ENCODE measurements at places on chromosomes 2 and 18. TPM values are rescaled to one million over a fixed set of nuclear protein-coding genes. Genes with fewer than 3 reads are reported as not detected.
A peak's percentile ranks its signal among the peaks of the same experiment; 100 is the strongest.

- H3K4me3 ChIP-seq: no peak overlapping the region
- DNase-seq: no peak
- H3K36me3 ChIP-seq: no peaks in the 10 kb centered on the region
- no peak overlapping the region for H3K27ac ChIP-seq
Observed at GRCh38 chr2:83103613-83104012, 1355.5 kb downstream of the SUCLG1 start.

DNA sequence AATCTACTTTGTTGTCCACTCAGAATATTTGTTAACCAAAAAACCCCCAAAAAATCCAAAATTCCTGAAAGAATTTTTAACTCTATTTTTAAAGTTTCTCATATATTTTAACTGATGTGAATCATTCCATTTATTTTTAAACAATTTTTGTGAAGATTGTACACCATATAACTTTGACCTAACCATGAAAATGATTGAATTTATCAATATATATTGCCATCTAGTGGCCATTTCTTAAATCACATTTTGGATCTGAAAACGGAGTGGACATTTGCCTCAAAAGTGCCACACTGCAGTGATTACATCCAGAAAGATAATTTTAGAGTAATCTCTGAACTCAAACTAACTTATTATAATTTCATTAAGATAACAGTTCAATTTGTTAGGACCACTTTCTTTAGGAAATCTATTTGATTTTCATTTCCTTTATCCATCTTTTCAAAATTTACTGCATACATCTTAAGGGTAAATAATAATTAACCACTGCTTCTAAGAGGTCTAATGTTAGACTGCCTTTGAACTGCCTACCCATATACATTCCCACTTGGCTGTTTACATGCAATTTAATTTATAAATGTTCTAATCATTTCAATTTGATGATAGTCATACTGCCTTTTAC, 71.1 kb downstream of the DSC3 start:
- DNase-seq: no peak
- H3K36me3 ChIP-seq: no peaks in the 10 kb centered on the region
- H3K4me3 ChIP-seq: no peak overlapping the region
- H3K27me3 ChIP-seq: no peaks in the 10 kb centered on the region
- no peaks in the 10 kb centered on the region for H3K4me1 ChIP-seq

- H3K36me3 ChIP-seq: no peaks in the 10 kb centered on the region
- no peak for DNase-seq
- H3K4me3 ChIP-seq: no peak overlapping the region
- no peaks in the 10 kb centered on the region for H3K27me3 ChIP-seq
Observed at GRCh38 chr2:58562276-58562675, 321.2 kb upstream of the FANCL start.

- H3K27me3 ChIP-seq: no peaks in the 10 kb centered on the region
- H3K4me3 ChIP-seq: no peak overlapping the region
- no peak for DNase-seq
- no peak overlapping the region for H3K27ac ChIP-seq
Observed at GRCh38 chr2:223760838-223761502, 76.4 kb downstream of the AP1S3 start.

- no peaks in the 10 kb centered on the region for H3K4me1 ChIP-seq
- no peaks in the 10 kb centered on the region for H3K27me3 ChIP-seq
- no peaks in the 10 kb centered on the region for H3K36me3 ChIP-seq
- no peak for DNase-seq
- H3K27ac ChIP-seq: no peak overlapping the region
Observed at GRCh38 chr2:207845202-207845864, 75.6 kb upstream of the FZD5 start.

- no peak overlapping the region for H3K27ac ChIP-seq
- no peak for DNase-seq
- no peaks in the 10 kb centered on the region for H3K27me3 ChIP-seq
- no peak overlapping the region for H3K4me3 ChIP-seq
- no peaks in the 10 kb centered on the region for H3K36me3 ChIP-seq
Observed at GRCh38 chr2:2762913-2763312, 431.8 kb upstream of the MYT1L start.

DNA sequence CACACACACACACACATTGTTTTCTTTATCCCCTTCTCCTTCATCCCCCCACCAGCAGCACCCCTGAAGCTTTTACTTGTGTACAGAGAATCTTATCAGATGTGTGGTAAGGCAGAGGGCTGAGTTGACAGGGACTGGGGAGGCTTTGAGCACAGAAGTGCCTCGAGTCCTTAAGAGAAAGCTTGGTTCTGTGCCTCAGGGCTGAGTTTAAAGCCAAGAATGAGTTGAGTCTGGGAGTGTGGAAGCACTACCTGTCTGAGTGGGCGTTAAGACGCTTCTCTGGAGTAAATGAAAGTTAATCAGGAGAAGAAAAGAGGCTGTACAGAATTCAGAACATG, 2.7 kb downstream of the ID2 start:
- peak overlapping the region; percentile 84 for H3K27ac ChIP-seq
- no peaks in the 10 kb centered on the region for H3K36me3 ChIP-seq
- no peaks in the 10 kb centered on the region for H3K4me1 ChIP-seq
- H3K27me3 ChIP-seq: no peaks in the 10 kb centered on the region

DNA sequence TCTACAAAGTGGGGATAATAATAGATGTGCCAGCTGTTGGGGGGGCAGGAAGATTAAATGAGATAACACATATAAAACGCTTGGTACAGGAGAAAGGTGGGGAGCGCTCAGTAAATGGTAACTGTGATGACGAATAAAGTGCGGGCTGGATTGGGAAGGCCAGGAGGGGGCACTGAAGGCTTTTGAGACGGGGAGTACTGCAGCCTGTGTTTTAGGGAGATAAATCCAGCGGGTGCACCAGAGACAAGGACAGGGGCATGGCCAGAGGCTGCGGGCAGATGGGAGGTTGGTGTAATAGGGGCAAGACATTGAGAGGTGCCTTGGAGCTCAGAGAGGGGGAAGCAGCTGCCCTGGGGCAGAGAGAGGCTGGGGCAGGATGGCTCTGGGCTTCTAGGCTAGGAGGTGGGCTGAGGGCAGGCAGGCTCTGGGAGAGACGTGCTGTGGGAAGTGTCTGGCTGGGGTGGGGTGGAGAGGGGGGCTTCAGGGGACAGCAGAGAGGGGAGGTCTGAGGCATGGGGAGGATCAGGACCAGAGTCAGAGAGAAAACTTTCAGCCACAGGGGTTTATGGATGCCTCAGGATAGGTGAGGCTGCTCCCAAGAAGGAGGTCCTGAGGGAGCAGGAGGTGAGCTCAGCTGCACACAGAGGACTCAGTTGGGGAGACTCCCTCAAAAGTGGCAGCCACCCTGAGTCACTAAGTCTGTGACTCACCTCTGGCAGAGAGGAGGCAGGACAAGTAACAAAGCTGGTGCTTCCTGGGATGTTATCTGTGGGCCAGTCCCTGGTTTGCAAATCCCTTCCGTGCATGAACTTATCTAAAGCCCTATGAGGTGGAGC, 18.8 kb downstream of the TEX44 start:
- no peak for DNase-seq
- H3K4me1 ChIP-seq: peaks cover 21% of the 10 kb centered on the region
- peak overlapping the region; percentile 100 for H3K27ac ChIP-seq

HEATR5B gene
- total RNA-seq: 60.3 TPM

Measured in uterus (tissue), 4 donors.